ENCODE measurements at places on chromosomes 5 and 9.

GRCh38 chr5:42950116-42950455 lies 90.0 kb downstream of the ANXA2R start:
- DNase-seq, result no peak

GRCh38 chr9:127273326-127273725 lies 8.8 kb downstream of the GARNL3 start:
- DNase-seq, result no peak

DNA sequence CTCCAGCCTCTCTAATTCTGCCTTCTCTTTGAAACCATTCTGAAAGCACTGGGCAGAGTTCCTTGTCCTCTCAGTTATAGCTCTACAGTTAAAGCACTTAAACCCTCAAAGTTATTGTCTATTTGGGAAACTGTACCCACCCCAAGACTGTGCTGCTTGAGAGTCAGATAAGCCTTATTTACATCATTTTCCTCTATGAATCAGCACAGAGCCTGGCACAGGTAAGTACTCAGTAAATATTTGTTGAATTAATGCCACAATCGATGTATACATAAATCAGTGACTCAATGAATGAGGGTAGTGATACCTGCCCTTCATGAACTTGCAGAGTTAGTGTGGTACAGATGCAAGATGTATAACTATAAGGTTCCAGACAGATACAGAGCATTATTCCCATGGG lies 549.4 kb upstream of the KLF4 start:
- no peak for DNase-seq

DNA sequence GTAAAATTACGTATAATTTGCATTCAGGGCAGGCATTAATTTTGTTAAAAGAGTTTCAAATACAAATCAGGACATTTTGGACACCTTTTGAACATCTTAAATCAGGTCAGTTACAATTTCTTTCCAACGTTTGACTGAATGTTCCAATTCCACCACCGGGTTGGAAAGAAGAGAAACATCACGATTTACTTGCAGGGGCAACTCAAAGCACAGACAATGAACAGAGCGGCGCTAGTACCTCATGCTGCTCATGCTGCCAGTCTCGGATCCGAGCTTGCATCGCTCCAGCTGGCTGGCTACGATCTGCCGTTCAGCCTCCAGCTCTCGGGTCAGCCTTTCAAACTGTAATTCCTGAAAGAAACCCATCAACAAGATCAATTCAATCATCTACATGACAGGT lies 339.5 kb downstream of the CTNND2 start:
- DNase-seq, result no peak

- no peak for DNase-seq
Observed at GRCh38 chr9:35520364-35520710, 30.4 kb downstream of the RUSC2 start.

- no peak for DNase-seq
Observed at GRCh38 chr5:56574778-56575177, 240.6 kb upstream of the MAP3K1 start.

DNA sequence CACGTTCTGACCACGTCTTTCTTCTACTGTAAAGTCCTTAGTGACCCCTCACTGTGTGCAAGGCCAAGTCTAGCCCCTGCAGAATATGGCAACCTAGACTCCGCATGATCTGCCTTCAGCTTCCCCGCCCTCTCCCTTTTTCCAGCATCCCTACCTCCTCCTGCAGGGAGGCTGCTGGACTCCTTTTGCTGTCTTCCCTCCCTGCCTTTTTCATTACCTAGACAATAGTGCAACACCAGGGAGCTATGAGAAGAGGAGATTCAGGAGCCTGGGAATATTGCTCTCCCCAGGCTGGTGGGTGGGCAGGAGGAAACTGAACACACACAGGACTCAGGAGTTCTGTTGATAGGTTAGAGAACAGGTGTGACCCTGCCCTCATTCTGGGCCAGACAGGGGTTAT lies 33.1 kb upstream of the LARP1 start:
- DNase-seq, result no peak

GRCh38 chr9:114930056-114930812 lies at the start of gene TNFSF8:
TNFSF8 (minus strand) TSS chr9:114930591; CDS start chr9:114930303, 288 bp downstream.
- peak; percentile 85 for DNase-seq

DNA sequence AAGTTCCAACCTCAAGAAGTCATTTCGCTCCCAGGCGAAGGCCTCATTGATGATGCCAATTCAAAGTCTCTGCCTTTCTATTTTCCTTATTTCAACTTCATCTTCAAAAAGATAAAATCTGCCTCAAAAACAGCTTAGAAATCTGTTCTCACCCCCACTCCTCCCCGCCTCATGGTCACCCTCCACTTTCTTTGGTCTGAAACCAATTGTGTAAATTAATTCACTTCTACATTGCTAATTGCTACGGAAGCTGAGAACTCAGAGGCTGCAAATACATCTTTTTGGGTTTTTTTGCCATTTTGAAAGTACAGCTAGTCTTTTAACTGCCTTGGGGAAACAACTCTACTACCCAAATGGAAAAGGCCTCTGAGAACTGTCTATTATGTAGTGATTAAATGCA lies 350.0 kb upstream of the SLC24A2 start:
- no peak for DNase-seq

GRCh38 chr5:96919754-96920197 lies 16.1 kb upstream of the LNPEP start:
- no peak for DNase-seq

DNA sequence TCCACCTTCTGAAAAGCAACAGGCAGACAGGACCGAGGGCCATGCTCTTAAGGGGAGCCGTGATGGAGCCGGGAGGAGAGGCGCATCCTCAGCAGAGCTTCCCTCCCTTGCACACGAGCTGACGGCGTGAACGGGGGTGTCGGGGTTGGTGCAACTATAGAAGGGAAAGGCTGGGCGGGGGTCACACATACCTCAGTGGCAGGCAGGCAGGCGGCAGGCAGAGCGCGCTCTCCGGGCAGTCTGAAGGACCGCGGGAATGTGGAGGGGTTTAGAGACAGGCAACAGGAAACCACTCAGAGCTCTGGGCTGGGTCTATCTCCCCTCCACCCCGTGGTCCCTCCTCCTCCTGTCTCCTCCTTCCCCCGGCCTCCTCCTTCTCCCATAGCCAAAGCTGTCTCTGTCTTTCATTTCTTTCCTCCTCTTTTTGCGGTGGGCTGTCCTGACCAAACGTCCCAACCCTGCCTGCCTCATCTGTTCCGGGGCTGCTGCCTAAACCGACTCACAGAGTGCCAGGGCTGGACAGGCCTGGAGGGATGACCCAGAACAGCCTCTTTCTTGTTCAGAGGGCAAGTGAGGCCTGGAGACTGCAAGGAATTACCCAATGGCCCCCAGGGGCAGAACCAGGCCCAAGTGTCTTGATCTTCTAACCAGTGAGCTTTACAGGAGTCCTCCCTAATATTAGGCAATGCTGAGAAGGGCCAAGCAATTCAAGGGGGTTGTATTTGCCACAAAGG lies at the start of gene SPARC:
SPARC (minus strand) TSS at position 242 of the 734 bp plus-strand sequence. CDS start 10,727 bp downstream, outside the sequence.
- no peak for DNase-seq

- DNase-seq, result no peak
Observed at GRCh38 chr5:51811883-51812471, 428.7 kb downstream of the ISL1 start.

- DNase-seq, result no peak
Observed at GRCh38 chr9:125254231-125254630, 7.4 kb upstream of the GAPVD1 start.
